ENCODE measurements at places on chromosomes 1 and 21.

- peak; percentile 40 for DNase-seq
Measured at GRCh38 chr1:25520446-25521061, 22.9 kb upstream of the LDLRAP1 start.

DNA sequence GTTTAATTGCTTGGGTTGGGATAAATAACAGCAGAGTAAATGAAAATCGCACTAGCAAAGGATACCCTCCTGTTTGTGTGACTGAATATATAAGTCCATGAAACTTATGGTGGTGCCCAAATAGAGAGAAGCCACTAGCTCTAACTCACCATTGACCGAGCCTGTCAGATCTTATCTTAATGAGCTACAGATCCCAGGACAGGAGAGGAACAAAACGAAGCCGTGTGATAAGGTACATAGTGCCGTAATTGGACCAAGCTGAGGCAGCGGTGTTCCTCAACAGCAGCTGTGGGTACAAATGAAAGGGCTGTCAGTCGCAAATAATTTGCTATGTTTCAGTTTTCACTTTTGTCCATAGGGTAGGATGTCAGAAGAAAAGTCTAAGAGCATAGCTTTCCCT lies 276.1 kb downstream of the PTBP2 start:
- no peak for DNase-seq

- DNase-seq = no peak
Measured at GRCh38 chr1:95503278-95504030, 269.4 kb downstream of the RWDD3 start.

DNA sequence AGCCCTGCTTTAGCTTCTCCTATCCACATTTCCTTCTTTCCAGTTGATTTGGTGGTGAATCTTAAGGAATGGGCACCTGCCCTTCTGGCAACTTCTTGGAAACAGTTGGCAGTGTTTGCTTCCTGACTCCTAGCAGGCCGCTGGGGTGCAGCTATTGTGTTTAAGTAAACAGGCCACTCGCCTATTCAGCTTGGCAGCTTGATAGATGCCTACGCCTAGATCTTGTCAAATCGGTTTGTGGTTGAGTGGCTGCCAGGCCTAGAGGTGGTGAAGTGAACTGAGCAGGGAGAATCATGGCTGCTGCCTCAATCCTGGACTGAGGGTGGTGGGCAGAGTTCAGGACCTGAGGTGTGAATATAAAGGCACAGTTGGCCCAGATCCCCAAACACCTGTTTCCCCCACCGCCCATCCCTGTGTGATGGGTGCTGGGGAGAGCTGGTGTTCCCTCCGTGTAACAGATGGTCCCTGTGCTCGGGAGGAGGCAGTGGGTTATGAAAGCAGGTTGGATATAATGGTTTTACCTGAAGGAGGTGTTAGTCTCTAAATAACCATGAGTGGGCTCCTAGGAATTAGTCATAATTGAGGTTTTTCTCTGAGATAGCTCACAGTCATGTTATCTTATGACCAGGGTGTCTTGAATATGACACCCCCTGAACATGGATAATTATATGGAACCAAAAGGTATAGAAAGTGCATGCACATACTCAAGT lies 940 bp upstream of the PLA2G2C start:
- DNase-seq = no peak

DNA sequence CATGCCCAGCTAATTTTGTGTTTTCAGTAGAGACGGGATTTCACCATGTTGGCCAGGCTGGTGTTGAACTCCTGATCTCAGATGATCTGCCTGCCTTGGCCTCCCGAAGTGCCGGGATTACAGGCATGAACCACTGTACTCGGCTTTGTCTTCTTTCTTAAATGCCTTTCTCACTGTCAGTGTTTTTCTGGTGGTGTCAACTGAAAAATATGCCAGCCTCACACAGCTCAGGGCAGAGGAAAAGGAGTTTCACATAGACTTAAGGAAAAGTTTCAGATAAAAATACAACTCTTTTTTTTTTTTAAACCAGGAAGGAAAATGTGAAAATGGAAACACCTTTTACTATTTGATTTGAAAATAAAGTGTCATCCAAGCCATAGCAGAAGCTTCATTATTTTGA lies 4.6 kb upstream of the MAB21L3 start:
- no peak for DNase-seq

GRCh38 chr21:17195976-17196375 lies 316.9 kb upstream of the CXADR start:
- no peak for DNase-seq
